ENCODE measurements at places on chromosomes 6 and 20.

GRCh38 chr6:89527634-89528033 lies 94.7 kb downstream of the ANKRD6 start:
- H3K36me3 ChIP-seq: no peaks in the 10 kb centered on the region
- peak; percentile 42 for DNase-seq
- no peaks in the 10 kb centered on the region for H3K27me3 ChIP-seq
- no peak overlapping the region for H3K4me3 ChIP-seq
- 0 out of 2 replicates have a peak overlapping the region, but pooled peaks have one; percentile 32 for H3K27ac ChIP-seq
- no peaks in the 10 kb centered on the region for H3K4me1 ChIP-seq

DNA sequence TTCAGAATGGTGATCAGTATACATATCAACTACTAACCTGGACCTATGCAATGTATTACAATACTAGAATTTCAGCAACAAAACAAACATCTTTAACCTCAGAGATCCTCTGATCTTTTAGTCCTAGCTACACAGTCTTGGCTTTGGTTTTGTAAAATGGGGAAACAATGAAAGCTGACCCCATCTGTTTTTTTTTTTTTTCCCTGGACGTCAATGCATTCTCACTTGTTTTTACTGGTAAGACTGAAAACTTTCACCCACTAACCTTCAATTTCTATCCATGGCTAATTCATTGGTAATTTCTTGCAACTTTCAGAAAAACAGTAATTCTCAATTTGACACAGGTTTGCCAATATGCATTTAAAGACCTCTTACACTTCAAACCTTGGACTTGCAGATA lies 3.0 kb downstream of the KIF13A start:
- no peaks in the 10 kb centered on the region for H3K36me3 ChIP-seq
- peaks cover 49% of the 10 kb centered on the region for H3K4me1 ChIP-seq
- no peaks in the 10 kb centered on the region for H3K27me3 ChIP-seq
- H3K27ac ChIP-seq: no peak overlapping the region
- DNase-seq: no peak
- H3K4me3 ChIP-seq: peak overlapping the region; percentile 86

- H3K4me1 ChIP-seq: no peaks in the 10 kb centered on the region
- H3K27ac ChIP-seq: no peak overlapping the region
- DNase-seq: no peak
- H3K27me3 ChIP-seq: no peaks in the 10 kb centered on the region
- no peaks in the 10 kb centered on the region for H3K36me3 ChIP-seq
Measured at GRCh38 chr6:115276881-115277565, 783.7 kb downstream of the FRK start.

GRCh38 chr6:121465101-121465500 lies 29.7 kb downstream of the GJA1 start:
- H3K36me3 ChIP-seq: no peaks in the 10 kb centered on the region
- no peaks in the 10 kb centered on the region for H3K27me3 ChIP-seq
- no peak overlapping the region for H3K4me3 ChIP-seq
- H3K27ac ChIP-seq: no peak overlapping the region
- H3K4me1 ChIP-seq: no peaks in the 10 kb centered on the region
- DNase-seq: peak; percentile 17

DNA sequence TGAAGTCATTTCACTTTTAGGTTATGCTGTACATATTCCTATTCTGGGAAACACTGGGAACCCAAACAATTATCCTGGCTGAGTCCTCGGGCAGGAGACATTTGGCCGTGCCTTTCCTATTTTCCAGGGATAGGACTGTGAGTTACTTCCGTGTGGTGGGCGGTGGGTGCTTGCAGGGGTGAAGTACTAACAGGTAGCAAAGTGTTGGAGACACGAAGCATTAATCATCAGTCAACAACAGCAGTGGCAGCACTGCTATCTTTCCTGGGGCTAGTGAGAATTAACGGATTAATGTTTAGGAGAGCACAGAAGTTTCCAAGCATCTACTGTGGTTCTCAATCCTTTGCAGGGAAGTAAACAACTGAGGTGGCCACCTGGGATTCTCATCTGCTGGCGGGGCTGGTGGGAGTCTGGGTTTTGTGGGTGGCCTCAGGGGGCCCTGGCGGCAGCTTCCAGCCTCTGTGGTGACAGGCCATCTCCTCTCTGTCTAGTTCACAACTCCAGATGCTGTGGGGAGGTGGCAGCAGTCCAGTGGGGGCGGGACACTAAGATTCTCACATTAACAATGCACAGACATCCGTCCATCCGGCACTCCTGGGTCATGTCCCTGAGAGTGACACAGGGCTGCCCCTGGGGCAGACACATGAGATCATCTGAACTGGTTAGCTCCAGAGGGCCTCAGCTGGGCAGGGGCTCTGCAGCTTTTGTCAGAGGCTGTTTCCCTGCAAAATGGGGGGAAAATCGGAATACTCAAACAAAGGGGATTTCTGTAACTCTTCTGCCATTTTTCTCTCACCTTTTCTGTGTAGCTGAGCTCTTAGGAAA lies 90.9 kb downstream of the GJA10 start:
- no peak overlapping the region for H3K4me3 ChIP-seq
- no peak for DNase-seq
- peaks cover 10% of the 10 kb centered on the region for H3K4me1 ChIP-seq
- no peaks in the 10 kb centered on the region for H3K36me3 ChIP-seq
- no peaks in the 10 kb centered on the region for H3K27me3 ChIP-seq

- H3K4me3 ChIP-seq: no peak overlapping the region
- DNase-seq: no peak
- no peaks in the 10 kb centered on the region for H3K27me3 ChIP-seq
- no peaks in the 10 kb centered on the region for H3K4me1 ChIP-seq
Measured at GRCh38 chr6:159874435-159874834, 16.4 kb upstream of the MAS1 start.

DNA sequence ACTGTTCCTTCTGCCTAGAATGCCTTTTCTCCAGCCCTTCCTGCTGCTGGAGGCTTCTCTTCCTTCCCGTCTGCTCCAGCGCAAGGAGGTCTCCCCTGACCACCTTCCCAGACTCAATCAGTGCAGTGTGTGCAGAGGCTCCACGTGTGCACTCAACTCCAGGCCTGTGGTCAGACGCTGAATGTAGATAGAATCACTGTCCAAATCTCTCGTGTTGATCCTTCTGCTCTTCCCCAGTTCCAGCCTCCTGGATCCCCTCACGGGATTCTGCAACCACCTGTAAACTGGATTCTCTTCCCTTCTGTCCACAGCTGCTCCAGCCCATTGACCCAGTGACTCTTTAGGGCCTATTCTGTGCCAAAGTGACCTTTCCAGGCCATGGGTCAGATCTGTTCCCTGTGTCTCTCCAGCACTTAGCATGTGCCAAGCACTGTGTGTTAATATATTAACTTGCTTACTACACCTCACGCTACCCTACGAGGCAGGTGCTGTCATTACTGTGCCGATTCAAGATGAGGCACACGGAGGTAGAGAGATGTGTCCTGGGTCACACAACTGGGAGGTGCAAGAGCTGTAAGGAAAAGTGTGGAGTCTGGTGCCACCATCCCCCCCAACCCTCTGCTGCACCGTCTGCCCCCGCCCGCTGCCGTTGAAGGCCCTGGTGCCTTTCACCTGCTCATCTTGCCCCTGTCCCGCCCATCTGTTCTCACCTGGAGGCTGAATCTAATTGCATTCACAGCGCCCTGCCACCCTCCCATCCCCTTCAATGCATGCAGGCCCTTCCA lies 112.2 kb downstream of the SULF2 start:
- H3K4me1 ChIP-seq: no peaks in the 10 kb centered on the region
- H3K36me3 ChIP-seq: peaks cover 48% of the 10 kb centered on the region

DNA sequence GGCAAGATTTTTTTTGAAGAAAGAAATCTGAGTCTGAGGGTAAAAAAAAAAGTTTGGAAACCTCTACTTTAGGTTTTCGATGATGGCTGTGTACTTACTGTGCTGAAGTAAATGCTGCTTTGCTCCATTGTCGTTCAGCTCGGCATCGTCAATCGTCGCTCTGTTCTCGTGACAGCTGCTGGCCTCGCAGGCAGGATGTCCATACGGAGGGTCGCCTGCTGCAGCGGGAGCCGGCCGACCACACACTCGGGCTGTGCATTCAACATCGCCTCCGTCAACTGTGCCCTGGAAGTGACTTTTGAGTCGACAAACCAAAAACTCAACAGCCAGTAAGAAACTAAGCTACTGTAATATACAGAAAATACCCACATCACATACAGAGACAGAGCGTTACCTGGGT lies 53.1 kb upstream of the SMOC2 start:
- H3K27ac ChIP-seq: no peak overlapping the region
- H3K36me3 ChIP-seq: no peaks in the 10 kb centered on the region
- no peak for DNase-seq

DNA sequence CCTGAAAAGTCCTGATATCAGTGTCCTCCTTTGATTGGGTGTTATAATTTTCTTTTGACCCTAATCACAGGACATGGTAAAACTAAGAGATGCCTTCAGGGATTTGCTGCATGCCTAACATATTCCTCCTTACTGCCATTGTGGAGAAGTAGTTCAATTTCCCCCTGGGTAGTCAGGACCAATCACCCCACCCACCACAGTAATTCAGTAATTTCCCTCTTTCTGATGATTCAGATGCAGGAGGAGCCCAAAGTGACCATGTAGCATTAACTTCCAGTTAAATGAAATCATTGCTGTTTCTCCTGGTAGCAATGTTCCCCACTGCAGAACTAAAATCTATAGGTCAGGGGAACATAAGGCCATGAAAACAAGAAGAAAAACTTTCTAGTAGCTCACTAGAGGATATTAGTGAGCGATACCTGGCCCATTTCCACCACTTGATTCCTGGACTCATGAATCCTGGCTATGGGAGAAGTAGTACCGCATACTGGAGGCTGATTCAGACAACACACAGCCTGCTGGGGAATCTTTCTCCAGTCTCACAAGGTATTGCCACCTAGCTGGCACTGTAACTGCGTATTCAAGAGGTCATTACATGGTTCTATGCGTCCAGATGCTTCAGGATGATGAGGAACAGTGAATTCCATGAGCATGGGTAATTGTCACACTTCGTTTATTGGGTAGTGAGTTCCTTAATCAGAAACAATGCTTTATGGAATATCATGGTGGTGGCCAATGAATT lies 561.2 kb downstream of the HAO1 start:
- H3K4me3 ChIP-seq: no peak overlapping the region
- no peak for DNase-seq
- H3K36me3 ChIP-seq: no peaks in the 10 kb centered on the region
- H3K4me1 ChIP-seq: peaks cover 11% of the 10 kb centered on the region
- no peak overlapping the region for H3K27ac ChIP-seq

DNA sequence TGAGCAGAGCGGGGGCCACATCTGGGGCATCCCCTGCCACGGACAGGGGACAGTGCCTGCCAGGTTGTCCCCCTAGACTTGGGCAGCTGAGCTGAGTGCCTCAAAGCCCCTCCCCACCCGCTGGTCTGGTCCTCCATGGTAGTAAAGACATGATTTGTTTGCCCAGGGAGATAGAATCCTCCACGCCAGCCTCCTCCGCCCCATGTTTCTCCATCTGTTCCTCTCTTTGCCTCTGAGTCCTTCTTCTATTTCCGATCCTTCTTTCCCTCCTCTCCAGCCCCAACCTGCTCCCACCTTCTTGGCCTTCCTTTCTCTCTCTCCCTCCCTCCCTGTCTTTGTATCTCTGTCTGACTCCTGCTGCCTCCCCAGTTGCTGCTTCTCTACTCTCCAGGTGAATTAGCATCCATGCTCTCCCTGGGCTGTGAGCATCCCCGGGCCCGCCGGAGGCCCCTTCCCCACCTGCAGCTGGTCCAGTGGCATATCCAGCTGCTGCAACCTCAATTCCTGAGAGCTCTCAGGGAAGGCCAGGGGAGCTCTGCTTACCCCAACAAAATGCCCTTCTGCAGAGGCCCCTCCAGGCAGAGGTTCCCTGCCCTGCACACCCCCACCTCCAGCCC lies 45.8 kb downstream of the CPNE5 start:
- no peaks in the 10 kb centered on the region for H3K36me3 ChIP-seq
- H3K27me3 ChIP-seq: peaks cover 12% of the 10 kb centered on the region
- H3K4me3 ChIP-seq: no peak overlapping the region
- DNase-seq: no peak

GRCh38 chr6:56311061-56311460 lies 63.7 kb upstream of the COL21A1 start:
- no peak for DNase-seq
- peaks cover 5% of the 10 kb centered on the region for H3K4me1 ChIP-seq
- H3K4me3 ChIP-seq: no peak overlapping the region
- H3K27me3 ChIP-seq: no peaks in the 10 kb centered on the region
